ENCODE measurements at places on chromosomes 4 and X.

DNA sequence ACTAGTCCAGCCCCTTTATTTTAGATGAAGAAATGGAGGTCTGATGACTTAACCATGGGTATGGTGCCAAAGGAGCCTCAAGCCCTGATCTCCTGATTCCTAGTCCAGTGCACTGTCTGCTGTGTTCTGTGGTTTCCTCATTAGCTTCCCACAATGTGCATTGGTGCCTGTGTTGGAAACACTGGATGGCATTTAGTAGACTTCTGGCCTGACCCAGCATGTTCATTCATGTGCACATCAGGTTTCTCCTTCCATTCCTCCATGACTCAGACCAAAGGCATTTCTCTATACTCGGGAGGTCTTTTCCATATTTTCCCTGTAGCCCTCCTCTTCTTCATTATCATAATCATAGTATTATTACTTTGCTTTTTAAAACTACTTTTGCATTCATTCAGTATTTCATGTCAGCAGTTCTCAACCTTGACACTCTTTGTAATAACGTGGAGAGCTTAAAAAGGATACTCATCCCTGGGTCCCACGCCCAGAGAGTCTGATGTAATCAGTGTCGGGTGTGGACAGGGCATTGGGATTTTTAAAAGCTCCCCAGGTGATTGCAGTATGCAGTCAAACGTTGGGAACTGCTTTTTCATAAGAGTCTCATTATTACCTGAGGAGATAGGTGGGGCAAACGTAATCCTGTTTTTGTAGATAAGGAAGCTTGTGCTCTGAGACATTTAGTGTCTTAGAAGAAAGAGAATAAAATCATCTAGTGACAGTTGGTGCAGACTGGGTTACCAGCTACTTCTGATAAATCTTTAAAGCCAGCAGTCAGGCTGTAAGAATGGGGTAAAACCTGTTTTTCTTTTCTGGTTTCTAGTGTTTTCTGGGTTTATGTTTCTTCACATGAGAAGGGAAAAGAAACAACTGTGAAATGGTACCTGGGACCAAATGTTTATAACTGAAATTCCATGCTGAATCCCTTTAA lies 40.9 kb upstream of the XK start:
- no peak for DNase-seq

GRCh38 chrX:108186811-108187210 lies 95.2 kb downstream of the ATG4A start:
- DNase-seq: no peak

DNA sequence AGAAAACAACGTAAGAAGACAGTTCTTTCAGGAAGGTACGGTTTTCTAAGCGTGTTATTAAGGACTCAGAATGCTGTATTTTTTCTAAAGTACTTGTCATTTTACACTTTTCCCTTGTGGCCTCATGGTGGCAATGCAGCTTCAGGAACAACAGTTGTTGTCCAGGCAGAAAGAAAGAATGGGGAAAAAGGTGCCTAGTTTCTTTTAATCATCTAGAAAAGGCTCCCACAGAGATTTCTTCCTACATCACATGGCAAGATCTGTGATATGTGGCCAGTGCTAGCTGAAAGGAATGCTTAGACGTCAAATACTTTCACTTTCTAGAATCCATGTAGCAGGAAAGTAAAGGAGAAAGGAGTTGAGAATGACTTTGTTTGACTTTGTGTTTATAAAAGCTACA lies 49.0 kb upstream of the TRAM1L1 start:
- DNase-seq: no peak

- no peak for DNase-seq
Observed at GRCh38 chrX:139823806-139824205, 109.0 kb downstream of the ATP11C start.

- no peak for DNase-seq
Observed at GRCh38 chrX:1330605-1331004, 6.0 kb upstream of the IL3RA start.

DNA sequence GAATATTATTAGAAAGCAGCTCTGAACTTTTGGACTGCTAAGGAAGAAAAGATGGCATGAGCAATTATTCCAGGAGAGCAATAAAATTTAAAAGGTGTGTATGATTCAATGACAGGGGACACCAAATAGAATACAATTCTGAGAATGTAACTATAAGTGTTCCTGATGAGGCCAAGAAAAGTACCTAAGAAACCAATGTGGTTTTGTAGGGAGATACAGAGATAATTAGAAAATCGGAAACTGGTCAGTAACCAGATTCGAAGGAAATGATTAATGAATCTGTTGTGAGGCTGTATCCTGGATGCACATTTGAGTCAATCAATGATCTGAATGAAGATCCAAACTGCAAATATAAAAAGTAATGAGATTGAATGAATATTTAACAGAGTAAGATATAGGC lies 6.0 kb downstream of the NOA1 start:
- DNase-seq: no peak

- no peak for DNase-seq
Observed at GRCh38 chr4:140556372-140557085, 12.2 kb downstream of the UCP1 start.

- DNase-seq: no peak
Observed at GRCh38 chr4:184802697-184803015, 23.1 kb downstream of the ACSL1 start.

- DNase-seq: no peak
Observed at GRCh38 chr4:107036584-107037198, 578 bp upstream of the DKK2 start.

GRCh38 chr4:9947168-9948062 lies 73.9 kb downstream of the SLC2A9 start:
- no peak for DNase-seq

- DNase-seq: no peak
Observed at GRCh38 chr4:151197247-151197646, 79.7 kb upstream of the PRSS48 start.

GRCh38 chr4:55329012-55329411 lies 17.0 kb upstream of the SRD5A3 start:
- no peak for DNase-seq

DNA sequence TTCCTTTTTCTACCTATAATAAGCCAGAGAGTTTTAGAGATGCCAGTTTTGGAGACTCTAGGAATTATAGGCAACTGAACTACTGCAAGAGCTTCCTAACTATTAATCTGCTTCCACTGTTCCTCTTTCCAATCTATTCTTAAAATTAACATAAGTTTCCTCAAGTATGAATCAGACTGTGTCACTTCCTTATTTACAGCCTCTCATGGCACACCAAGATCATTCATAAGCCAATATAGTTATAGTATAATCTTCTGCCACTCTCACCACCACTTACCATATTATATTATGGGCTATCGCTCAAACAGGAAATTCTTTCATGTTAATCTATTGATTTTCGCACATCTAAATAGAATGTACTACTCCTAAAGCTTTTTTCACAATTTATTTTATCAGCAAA lies 383.5 kb downstream of the STPG2 start:
- DNase-seq: no peak

DNA sequence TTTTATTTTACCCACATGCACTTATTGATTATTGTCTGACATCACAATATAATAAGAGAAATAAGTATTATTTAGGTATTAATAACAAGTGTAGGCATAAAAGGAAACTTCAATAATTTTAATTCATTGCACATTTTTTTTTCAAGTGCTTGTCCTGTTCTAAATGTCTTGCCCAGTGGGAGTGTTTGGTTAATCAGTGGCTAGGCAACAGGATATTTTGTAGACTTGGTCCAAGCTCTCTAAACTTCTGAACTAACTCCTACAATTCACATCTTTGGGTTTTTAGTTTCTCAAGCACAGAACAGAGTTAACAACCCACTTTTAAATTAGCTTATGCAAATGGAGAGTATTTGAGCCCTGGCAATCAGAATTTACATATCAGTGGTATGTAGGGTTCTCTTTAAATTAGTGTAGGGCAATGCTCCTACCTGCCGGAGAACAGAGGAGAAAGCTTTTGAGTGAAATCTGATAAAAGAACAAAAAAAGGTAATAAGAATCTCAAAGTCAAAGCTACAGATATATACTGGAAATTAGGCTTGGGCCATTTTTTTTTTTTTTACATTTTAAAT lies 353.5 kb downstream of the ADGRL3 start:
- DNase-seq: no peak

DNA sequence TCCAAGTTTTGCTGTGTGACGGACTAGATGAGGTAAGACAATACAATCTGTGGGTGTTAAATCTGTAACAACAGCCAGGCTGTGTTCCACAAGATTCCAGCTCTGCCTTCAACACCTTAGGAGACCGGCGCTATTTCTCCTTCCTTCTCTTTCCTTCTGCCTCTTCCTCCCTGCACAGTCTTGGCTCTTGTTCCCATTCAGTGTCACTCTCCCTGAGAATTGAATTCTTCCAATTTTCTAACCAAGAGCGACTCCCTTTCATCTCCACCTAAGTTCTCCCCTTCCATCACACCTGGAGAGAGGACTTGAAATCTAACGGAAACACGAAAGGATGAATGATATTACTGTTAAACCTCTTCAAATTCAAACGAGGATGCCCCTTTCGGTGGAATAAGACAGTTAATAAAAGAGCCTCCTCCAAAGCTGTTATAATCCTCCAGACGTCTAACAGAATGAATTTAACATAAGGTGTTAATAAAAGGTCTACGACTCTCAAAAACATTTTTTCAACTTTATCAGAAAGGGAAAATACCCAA lies 2.7 kb downstream of the EPHA5 start:
- no peak for DNase-seq

- DNase-seq: no peak
Observed at GRCh38 chr4:109014593-109015412, 251.9 kb upstream of the ETNPPL start.

DNA sequence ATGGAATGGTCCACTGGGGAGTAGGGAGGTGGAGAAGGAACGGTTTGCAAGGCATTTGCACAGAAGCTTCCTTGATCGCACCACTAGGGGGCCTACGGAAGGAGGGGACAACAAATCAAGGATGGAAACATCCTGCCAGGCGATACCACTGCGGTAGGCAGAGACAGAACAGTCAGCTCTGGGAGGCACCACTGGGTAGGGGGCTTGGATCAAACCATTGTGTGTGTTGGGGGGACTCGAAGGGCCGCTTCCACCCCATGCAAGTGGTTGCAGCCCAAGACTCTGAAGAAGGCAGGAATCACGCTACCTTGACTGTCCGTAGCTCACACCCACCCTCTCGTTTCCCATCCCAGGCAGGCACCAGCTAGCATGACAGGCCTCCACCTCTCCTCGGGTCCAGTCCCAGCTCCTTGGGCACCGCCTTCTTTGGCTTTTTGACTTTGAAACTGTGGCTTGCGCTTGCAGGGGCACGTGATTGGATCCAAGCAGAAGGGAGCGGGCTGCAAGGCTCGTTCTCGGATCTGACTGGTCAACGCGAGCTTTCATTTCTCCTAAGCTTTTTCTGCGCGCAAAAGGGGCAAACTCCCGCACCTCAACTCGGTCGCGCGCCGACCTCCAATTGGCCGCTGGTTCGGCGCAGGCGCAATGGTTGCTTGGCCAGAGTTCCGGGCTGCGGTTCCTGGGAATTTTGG lies 28.4 kb downstream of the GAGE1 start:
- DNase-seq: peak; percentile 71
